Astrocyte (in vitro differentiated cells and primary cell): ENCODE measurements at places on chromosomes 5 and 9. TPM values are rescaled to one million over a fixed set of nuclear protein-coding genes. Genes with fewer than 3 reads are reported as not detected.

The GABRA6 gene
- not detected in 2 replicates for total RNA-seq

GRCh38 chr9:101650142-101650541 lies 55.4 kb upstream of the PPP3R2 start:
- H3K36me3 ChIP-seq = no peaks in the 10 kb centered on the region
- no peaks in the 10 kb centered on the region for H3K27me3 ChIP-seq
- H3K27ac ChIP-seq = no peak overlapping the region
- no peak overlapping the region for H3K4me3 ChIP-seq
- H3K4me1 ChIP-seq = no peaks in the 10 kb centered on the region

DNA sequence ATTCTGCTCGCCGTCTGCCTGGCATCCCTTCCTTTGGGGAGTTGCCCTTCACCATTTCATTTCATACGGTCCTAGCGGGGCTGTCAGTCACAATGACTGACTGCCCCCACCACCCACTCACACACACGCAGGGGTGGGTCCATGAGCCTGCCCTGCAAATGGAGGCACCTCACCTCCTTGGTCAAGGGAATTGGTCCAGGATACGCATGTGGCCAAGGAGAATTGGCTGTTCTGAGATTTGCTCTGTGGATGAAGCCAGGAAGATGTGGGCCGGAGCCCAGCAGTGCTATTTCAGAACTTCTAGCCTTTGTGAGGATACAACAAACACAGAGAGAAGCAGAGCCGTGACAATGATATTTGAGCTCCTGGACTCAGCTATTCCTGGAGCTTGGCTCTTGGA lies 17.0 kb downstream of the C1QTNF2 start:
- H3K27ac ChIP-seq = no peak overlapping the region
- H3K4me3 ChIP-seq = no peak overlapping the region
- no peaks in the 10 kb centered on the region for H3K27me3 ChIP-seq
- no peaks in the 10 kb centered on the region for H3K4me1 ChIP-seq
- DNase-seq = no peak

DNA sequence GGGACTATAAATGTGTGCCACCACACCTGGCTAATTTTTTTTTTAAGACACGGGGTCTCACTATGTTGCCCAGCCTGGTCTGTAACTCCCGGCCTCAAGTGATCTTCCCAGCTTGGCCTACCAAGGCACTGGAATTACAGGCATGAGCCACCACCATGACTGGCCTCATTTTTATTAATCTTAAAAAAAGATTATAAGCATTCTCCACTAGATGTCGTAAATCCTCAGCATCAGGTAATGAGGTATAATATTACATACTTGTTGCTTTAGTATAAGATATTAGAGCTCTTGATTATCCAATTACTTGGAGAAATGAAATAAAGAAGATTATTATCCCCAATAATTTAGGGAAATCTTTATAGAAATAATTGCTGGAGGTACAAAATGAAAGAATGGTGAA lies 78.2 kb upstream of the HTR1A start:
- H3K4me1 ChIP-seq = no peaks in the 10 kb centered on the region
- H3K27ac ChIP-seq = no peak overlapping the region
- H3K27me3 ChIP-seq = no peaks in the 10 kb centered on the region
- no peaks in the 10 kb centered on the region for H3K36me3 ChIP-seq

GRCh38 chr5:130034566-130035210 lies 130.4 kb downstream of the CHSY3 start:
- peak; percentile 24 for DNase-seq
- H3K36me3 ChIP-seq = no peaks in the 10 kb centered on the region
- no peak overlapping the region for H3K27ac ChIP-seq
- H3K4me1 ChIP-seq = no peaks in the 10 kb centered on the region
- H3K4me3 ChIP-seq = no peak overlapping the region
- no peaks in the 10 kb centered on the region for H3K27me3 ChIP-seq
